HEK293T (cell line): ENCODE measurements at places on chromosomes 16 and 17.

DNA sequence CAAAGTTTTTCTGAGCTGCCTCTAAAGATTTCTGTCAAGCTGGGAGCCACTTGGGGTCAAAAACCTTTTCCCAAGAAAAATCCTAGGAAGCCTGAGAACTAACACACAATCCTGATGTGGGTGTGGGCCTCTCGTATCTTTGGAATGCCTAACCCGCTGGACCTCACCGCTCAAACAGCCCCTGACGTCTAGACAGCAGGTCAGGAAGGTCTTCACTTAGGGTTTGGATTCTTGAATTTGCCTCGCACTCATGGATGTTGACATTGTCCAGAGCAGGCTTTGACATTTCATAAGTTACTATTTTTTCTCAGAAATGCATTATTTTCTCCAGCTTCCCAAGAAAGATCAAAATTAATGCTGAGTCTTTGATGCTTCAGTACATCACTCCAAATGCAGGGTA, 18.9 kb downstream of the TEX2 start:
- no peak for DNase-seq

DNA sequence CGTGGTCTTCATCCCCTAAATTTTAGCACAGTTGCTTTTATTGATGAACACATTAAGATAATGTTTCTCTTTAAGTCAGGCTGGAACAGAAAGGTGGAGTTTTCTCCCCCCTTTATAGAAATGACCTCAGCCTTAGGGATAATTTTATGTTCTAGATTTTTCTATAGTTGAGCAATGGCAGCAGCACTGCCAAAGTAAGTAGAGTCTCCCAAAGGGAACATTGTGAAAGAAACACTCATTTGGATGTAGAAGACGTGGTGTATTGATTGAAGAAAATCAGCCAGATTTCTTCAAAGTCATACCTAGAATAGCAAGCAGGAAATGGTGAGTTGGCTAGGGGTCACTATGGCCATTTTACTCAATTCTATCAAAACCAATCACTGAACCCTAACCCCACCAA, 122.5 kb downstream of the DNAH9 start:
- no peak for DNase-seq

- no peak for DNase-seq
Measured at GRCh38 chr16:16016388-16016964, 67.1 kb downstream of the ABCC1 start.

GRCh38 chr17:80064696-80065095, 28.3 kb downstream of the CCDC40 start:
- DNase-seq = no peak

- DNase-seq = no peak
Measured at GRCh38 chr16:82056550-82056896, 21.5 kb downstream of the HSD17B2 start.

DNA sequence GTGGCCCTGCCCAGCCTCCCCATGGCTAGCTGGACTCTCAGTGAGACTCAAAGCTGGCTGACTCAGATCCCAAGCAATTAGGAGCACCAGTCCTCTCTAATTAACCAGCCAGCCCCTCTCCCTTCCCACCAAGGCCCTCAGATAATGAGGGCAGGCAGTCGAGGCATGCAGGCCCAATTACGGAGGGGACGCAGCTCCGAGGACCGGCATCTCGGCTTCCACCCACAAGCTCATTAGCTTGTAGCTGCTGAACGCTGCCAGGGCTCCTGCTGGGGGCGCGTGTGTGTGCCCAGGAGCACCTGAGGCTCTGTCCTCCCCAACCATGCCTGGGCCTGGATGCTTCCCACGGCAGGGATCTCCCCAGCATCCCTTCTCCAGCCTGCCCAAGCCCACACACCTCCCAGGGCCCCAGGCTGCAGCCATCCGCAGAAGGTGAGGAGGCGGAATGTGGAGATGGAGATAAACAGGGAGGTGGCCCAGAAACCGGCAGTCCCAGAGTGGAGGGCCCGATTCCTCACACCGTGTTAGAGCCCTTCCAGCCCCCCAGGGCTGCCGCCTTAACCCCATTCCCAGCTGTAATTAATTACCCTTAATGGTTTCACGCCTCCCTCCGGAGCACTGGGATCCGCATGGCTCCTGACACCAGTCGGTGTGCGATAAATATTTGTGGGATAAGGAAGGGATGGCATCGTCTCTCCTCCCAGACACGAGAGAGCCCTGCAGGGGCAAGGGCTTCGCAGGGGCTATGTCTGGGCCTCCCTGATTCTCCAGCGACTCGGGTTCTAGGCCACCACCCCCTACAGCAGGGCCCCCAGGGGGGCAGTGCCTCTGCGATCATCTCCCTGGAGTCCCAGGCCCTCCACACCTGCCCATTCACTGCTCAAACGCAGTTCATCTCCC, 42.2 kb downstream of the RPH3AL start:
- DNase-seq = no peak

DNA sequence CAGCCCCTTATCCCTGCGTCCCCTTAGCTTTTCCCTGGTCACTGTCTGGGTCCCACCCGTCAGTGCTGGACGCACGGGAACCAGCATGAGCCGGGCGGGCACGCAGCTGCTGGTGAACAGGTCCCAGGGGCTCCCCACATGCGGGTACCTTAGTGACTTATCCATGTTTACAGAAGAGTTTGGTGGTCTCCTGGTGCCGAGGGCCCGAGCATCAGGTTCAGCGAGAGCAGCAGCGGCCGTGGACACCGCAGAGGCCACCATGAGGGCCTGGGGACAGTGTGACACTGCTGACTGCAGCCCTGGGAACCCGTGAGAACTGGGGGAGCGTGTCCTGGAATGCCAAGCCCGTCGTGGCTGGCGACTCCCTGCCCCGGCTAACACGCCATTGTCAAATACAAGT, 6.5 kb downstream of the CD7 start:
- no peak for DNase-seq

- no peak for DNase-seq
Measured at GRCh38 chr16:64317601-64318000, 804.3 kb downstream of the CDH11 start.
